ENCODE measurements at places on chromosomes 3 and 15.
A peak's percentile ranks its signal among the peaks of the same experiment; 100 is the strongest.

GRCh38 chr3:170426240-170426797 lies 7.7 kb downstream of the CLDN11 start:
- DNase-seq, result peak; percentile 41

DNA sequence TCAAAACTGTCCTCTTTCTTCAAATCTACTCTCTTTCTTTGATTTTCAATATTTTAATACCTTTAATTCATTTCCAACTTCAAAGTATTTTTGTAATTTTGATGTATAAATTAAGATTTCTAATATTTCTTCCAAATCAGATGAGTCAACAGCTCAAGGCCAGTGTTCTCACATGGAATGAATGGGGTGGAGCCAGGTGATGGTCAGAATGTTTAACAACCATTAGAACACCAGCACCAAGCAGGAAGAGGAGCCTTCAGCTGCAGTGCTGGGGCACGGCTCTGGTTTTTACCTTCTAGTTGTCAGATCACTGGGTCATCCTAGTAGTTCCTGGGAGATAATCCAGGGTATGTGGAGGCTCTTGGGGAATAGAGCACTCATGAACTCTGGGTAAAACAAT lies 494.5 kb upstream of the PDZRN3 start:
- no peak for DNase-seq

DNA sequence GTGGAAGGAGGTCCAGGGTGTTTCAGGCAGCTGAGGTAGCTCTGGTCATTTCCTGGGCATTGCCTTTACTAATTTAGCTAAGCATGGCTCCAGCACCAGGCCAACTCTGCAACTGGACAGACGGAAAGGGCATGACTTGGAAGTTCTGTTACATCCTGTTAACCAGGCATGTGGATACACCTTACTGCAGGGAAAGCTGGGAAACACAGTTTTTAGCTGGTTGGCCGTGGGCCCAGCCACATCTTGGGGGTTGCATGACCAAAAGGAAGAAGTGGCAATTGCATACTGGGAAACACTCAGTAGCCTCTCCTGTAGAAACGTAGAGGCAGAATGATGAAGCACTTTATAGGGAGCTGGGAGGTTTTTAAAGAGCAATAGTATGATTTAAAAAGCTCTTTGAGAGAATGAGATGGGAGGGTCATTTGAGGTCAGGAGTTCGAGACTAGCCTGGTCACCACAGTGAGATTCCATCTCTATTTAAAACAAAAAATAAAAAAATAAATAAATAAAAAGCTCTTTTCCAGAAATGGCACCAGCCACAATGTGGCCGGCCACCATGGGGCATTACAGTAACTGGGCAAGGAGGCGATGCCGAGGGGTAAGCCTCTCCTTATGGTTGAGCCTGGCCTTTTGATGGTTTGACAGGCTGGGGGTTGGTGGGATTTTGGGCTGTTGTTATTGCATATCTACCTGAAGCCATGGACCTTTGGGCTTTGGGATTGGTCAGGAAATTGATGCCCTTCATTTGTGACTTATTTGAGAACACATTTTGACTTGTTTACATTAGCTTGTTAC lies 28.6 kb downstream of the TRAK1 start:
- DNase-seq, result no peak

- no peak for DNase-seq
Measured at GRCh38 chr15:56040081-56041035, 46.9 kb upstream of the NEDD4 start.

- peak; percentile 93 for DNase-seq
Measured at GRCh38 chr3:49349348-49350114, 8.6 kb downstream of the GPX1 start.

DNA sequence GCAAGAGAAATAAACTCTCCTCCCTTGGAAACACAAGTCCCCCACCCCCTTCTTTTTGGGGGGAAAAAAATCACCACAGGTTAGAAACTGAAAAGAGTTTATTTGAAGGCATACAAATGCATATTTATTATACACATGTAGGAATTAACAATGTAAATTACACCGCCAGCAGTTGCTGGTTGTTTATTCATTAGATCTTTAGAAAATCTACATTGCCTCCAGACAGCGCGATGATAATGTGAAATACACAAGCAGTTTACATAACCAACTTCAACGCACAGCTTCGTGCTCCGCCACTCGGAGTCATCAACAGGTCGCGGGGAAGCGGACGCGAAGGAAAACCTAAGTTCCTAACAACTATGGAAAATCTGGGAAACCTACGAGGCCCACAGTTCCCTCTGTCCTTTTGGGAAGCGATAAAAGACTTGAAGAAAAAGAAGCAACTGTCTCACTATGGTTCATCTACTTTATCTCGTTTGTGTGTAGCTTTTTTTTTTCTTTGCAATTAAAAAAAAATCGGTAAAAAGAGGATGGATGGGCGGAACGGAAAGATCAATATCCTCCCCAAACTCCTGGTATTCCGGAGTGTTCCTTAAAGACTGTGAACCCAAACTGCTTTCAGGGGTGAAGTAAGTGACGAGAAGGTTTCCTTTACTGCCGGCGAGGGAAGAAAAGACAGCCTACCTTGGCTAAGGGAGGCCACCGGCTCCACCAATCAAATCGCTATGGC lies 8.4 kb upstream of the FOXB1 start:
- DNase-seq, result no peak

- DNase-seq, result no peak
Measured at GRCh38 chr15:87477737-87478686, 778.5 kb downstream of the NTRK3 start.

DNA sequence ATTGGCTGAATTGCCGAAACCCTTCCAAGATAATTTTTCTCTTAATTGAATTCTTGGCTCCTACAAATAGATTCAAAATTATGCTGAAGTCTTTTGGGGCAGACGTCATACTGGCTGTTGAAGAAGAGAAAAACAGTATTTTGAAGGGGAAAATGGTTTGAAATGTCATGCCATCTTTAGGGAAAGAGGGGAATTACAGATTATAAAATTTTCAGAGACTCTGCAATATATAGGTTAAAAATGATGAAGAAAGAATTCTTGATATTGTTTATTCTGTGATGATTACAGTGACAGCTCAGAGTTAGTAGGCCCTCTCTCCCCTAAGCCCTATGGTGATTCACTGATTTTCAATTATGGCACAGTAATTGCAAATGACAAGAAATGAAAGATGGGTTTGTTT lies 86.1 kb downstream of the CGNL1 start:
- no peak for DNase-seq

DNA sequence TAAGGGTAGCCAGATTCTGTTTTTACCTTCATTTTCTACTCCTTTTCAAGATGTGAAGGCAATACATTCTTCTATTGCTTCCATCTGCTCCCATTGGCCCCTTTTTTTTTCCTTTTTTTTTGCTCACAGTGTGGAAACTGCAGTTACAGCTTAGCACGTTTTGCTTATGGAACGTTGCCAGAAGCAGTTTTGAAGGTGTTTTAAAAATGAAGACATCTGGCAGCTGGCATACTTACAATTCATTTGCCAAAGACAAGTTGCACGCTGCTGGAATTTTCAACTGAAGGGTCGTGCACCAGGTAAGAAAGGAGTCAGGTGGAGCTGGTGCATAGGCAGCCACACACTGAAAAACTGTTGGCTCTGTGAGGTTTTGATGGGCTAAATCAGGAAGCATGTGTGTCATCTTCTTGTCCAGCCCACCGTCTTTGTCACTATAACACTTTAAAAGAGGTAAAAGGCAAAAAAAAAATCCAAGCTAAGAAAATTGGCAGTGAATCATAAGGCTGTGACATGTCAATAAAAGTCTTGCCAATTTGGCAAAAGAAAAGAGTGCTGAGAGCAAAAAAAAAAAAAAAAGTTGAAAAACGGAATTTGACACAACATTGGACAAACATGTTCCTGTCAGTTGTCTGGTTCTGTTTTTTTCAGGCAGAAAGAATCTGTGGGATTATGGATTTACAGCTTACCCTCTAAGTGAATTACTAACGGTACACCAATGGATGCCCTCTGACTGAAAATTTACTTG lies 225.4 kb upstream of the SOX2 start:
- DNase-seq, result no peak

DNA sequence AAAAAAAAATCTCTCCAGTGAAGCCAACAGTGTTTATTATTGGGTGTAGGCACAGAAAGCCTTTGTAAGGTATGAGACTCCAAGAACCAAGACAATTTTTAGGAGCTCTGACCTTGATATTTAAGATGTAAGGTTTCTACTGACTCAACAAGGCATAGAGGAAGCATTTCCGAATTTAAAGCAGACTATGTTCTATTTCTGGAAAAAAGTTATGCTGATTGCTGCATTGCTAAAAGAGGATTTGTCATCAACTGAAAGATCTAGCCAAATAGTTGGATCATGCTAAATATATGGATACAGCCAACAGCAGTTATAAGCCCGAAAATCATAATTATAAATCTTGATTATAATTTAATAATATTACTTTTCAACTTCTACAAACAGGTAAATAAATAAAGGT lies 53.3 kb upstream of the MELTF start:
- no peak for DNase-seq

DNA sequence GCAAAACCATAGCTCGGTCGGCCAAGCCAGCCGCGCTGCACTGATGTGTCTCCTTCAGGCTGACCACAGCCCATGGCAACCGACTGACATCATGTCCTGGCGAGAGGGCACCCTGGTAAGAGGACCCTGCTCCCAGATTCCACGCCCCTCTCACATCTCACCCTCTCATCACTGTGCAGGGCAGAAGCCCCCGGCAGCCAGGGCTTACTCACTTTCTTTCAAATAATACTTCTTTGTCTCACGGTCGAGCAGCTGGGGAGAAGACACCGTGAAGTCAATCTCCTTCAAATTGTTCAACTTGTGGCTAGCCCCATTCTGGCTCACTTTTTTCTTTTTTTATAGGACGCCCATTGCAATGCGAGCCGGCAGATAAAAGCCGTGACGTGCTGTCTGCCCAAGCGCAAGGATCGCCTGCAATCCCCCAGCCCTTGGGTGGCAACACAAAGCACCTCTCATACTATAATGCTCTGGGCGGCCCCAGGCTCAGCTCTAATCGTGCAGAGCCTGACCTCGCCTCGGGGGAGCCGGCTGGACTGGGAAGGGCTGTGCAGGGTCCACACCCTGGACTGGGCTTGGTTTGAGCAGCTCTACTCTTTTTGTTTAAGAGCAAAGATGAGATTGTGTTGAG lies 33.6 kb downstream of the VGLL4 start:
- peak; percentile 23 for DNase-seq

- no peak for DNase-seq
Measured at GRCh38 chr3:128472449-128473179, 5.9 kb upstream of the DNAJB8 start.

- no peak for DNase-seq
Measured at GRCh38 chr3:179731544-179731943, 78.7 kb downstream of the USP13 start.

DNA sequence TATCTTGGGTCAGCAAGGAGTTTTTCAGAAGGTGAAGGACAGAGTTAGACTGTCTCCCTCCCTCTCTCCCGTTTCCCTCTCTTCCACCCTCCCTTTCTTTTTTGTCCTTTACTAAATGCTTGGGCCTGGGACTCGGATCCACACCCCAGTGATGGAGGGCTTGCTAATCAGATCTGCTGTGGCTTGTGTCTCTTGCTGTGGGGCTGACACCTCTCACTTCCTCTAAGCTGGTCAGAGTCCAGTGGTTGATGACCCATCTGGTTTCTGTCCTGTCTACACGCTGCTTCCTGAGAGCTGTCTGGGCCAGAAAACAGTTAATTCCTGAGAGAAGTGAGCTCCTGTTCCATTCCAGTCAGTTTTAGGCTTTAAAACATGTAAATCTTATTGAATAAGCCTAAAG lies 849 bp downstream of the TRAK1 start:
- no peak for DNase-seq

DNA sequence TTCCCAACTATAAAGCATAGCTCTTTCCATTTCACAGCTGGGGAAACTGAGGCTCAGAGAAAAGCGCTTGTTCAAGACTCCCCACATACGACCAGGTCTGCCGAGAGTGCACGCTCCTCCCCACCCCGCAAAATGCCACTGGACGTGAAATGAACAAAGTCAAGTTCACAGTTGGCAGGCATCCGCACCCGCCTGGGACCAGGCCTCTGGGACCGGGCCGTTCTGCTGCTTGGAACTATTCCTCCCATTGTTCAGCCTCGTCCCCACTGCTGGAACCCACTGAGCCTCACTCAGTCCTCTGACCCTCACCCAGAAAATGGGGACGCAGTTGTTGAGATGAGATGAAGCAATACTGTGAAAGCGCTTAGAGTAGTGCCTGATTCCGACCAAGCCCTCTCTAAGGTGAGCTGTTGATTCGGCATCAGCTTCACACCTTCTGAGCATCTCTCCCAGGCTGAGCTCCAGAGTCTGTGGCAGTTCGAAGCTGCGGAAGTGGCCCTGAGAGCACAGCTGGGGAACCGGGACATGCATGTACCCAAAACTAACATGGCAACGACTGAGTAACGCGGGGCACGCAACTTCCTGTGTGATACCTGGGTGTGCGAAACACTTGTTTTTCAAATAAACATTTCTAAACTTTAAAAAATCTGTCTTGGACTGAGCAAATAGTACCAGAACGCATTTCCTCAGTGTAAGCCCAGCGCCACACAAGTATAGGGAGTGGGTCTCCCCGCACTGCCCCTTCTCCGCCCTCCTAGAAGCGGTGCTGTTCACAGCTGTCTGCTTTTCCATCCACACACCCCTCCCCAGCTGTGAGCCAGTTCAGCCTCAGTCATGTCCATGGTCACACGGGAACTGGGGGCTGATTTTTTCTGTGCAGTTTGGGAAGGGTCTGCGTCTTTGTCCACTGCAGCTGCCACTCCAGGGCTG lies 93.4 kb downstream of the CHSY1 start:
- DNase-seq, result no peak

- DNase-seq, result no peak
Measured at GRCh38 chr3:120497336-120497735, 46.5 kb upstream of the FSTL1 start.

DNA sequence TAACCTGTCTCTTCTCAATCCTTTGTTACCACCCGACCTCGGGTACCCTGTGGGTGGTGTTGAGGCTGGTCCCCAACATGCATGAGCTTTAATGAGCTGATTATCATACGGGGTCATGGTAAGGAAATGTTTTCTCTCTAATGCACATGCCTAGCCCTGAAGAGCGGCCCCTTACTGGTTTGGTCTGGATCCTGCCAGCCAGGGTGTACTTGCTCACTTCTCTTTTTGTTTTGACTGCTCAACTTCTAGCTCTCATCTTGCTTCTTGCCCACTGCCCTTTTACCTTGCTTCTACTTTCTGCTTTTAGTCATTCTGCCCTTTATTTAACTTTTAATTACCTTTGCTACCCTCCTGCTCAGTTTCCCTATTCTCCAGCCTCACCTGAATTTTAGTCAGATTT lies 44.3 kb upstream of the ACAD9 start:
- DNase-seq, result no peak

- no peak for DNase-seq
Measured at GRCh38 chr3:9035473-9035872, 72.2 kb upstream of the RAD18 start.

GRCh38 chr3:107068980-107069379 lies 308.3 kb upstream of the CCDC54 start:
- no peak for DNase-seq

- no peak for DNase-seq
Measured at GRCh38 chr15:53580366-53580765, 179.1 kb downstream of the WDR72 start.

- DNase-seq, result no peak
Measured at GRCh38 chr15:41847981-41848380, 9.3 kb downstream of the PLA2G4B start.

Data from hematopoietic multipotent progenitor cell treated with erythropoietin and hydrocortisone succinate and interleukin-3 and kit ligand, for 8 days (in vitro differentiated cells).